ENCODE measurements at places on chromosomes 2 and 18.

- no peak for DNase-seq
These were observed 367.8 kb upstream of the ID2 start for GRCh38 chr2:8314063-8314462.

- DNase-seq = no peak
These were observed 63.2 kb downstream of the POLR1A start for GRCh38 chr2:86042256-86043168.

DNA sequence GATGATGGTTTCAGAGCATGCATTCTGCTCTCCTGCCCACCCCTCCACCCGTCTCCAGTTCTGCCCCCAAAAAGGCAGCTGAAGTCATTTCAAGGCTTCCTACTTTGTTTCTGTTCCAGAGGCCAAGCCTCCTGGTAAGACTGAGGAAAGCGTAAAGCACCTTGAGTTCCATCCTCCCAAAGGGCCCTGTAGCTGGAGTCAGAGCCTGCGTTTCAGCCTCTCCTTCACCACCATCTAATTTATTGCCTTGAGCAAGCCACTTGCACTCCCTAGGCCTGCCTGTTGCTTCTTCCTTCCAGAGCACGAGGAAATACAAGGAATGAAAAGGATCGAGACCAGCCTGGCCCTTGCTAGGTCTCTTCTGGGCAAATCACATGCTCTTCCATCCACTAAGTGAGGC, 244.2 kb upstream of the RAB12 start:
- DNase-seq = no peak

DNA sequence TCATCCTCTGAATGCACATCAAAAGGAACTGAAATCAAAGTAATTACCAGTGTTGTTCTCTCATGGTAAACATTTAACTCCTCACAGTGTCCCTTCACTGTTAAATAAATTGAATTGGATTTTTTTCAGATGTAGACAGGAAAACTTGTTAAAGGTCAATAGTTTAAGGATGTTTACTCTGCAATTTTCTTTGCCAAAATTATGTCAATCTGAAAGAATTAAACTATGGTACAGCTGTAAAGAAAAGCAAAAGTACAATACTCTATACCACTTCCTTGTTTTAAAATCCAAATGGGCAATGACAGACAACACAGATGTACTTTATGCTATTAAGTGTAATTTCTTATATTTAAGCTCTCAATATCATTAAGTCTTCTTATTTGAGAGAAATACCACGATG, 153.2 kb downstream of the WDPCP start:
- no peak for DNase-seq

DNA sequence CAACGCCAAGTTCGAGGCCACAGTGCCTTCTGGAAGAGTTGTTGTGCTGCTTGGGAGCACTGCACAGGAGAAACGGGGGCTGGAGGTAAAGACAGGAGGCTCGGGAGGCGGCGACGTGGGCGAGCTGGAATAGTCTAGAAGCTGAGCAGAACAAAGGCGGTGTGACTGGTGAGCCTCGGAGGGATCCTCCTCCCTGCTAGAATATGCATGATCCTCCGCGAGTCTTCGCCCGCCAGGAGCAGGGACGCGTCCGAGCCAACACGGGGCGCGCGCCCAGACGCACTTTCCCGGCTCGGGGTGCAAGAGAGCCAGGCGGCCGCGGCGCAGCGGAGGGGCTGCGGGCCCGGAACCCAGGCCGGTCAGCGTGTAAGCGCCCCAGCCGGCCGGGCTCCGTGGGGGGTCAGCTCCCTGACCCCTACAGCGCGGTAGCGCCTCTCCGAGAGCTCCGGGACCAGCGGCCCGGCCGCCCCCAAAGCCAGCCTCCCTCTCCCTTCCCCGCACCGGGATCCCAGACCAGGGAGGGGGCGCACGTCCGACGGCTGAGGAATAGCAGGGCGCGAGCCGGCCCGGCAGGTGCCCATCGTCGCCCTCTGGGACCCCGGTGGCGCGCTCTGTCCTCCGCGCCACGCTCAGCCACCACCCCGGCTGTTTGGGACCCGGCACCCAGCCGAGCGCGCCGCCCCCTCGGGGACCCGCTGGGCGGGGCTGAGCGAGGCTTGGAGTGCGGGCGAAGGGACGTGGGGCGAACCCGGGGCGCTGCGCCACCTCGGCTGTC, 62.5 kb downstream of the GNAL start:
- DNase-seq = no peak

DNA sequence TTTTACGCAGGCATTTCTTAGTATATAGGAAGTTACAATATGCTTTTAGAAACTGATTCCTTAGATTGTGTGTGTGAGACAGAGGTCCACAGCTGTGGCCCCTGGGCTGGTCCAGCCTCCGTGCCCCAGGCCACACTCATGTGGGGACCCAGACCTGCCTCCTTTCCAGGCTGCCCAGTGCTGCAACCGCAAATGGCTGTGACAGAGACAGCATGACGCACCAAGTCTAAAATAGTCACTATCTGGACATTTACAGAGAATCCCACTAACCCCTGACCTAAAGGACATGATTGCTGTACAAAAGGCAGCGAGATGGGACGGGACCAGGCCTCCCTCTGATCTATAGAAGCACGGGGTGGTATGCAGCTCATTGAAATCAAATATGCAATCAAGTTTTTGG, 152.2 kb downstream of the TMEM18 start:
- no peak for DNase-seq

- no peak for DNase-seq
These were observed 24.5 kb upstream of the CCDC68 start for GRCh38 chr18:54983791-54984190.

DNA sequence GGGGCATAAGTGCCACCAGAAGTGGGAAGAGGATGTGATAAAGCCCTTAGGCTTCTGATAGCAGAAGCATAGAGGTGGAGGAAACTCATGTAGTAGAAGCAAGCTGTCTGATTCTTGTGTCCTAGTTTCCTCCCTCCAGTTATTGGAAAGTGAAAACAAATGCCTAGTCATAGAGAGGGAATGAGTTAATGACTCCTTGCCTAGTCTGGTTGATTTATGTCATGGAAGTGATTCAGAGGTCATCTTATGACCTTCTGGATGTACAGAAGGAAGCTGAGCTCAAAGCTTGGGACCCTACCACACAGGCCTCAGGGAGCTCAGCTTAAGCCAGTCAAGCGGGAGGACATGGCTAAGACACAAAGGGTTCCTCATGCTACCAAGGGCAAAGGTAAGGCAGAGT, 232.2 kb downstream of the THSD7B start:
- DNase-seq = no peak

DNA sequence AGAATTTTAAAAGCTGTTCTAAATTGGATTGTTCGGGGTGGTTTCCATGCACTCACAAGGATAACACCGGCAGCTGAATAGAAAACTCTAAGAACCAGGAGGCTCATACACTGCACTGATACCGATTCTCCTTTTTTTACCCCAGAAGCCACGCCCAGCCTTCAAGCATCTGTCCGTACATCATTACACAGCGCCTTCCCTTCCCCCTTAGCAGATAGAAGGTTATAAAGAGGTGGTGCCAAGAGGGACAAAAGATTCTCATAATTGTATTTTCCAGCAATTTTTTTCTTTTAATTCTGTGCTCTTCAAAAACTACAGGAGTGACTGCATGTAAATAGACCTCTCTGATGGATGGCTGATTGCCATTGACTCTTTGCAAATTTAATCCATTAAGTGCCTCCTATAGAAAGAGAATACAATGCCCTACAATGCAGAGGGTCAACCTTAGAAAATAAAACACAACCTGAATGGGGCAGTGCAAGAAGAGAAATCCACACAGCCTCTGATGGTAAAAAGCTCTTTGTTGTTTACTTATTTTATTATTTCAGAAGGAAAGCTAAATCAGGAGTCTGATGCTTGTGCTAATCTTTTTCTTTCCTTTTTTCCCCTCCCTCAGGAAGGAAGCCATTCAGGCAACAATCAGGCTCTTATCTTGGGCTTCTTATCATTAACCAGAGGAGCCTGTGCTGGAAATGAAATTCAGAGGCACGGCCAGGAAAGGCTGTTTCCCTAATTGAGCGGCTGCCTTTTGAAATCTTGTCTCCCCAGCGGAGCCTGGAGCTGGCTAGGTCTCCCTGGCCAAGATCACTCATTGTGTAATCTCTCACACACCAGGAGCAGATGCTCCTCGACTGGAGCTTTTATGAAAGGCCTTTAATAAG, 198.9 kb upstream of the NABP1 start:
- no peak for DNase-seq

DNA sequence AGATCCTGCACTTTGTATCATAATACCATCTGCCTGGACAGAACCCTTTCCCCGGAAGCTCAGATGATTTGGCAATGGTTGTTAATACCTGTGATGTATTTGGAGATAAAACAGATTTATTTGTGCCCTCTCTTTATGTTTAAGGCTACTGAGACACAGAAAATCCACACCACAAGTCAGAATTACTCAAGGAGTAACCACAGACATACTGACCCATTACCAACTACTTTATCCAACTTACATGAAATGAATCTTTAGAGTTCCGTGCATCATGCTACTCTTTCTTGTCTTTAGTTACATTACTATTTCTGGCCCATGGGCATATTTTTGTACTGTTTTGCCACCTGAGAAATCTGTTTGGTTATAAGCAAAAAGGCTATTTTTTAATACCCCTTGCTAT, 384.0 kb downstream of the STK39 start:
- no peak for DNase-seq

- DNase-seq = no peak
These were observed 66.3 kb downstream of the NRP2 start for GRCh38 chr2:205748639-205749038.

GRCh38 chr2:192124571-192124970, 70.2 kb downstream of the TMEFF2 start:
- no peak for DNase-seq

GRCh38 chr18:8912348-8913326, 189.9 kb upstream of the NDUFV2 start:
- no peak for DNase-seq

DNA sequence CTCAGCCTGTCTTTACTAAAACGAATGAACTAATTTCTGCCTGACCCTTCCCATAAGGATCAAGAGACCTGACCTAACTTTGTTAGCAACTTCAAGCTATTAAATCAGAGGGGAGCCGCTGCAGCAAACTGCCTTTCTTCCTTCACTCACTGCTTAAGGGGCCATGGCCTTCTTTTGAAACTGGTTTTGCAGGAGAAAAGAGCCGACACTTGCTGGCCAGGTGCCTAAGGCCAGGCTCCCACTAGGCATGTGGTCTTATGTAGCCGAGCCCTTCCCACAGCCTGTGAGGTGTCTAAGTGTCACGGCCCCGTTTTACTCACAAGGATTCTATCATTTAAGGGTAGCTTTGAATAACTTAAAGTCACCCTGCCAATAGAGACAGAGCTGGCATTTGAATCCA, 130.8 kb downstream of the ZNF236 start:
- no peak for DNase-seq

DNA sequence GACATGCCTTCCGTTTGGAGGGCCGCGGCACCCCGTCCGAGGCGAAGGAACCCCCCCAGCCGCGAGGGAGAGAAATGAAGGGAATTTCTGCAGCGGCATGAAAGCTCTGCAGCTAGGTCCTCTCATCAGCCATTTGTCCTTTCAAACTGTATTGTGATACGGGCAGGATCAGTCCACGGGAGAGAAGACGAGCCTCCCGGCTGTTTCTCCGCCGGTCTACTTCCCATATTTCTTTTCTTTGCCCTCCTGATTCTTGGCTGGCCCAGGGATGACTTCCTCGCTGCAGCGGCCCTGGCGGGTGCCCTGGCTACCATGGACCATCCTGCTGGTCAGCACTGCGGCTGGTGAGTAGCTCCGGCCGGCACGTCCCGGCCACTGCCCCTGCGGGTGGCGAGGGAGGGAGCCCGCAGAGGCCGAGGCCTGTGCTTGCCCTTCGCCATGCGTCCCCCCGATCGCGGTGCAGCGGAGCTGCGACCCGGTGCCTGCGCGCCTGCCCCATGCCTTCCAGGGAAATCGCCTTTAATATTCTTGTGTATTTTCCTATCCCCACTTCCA, 1.2 kb downstream of the BMPR2 start:
- no peak for DNase-seq

DNA sequence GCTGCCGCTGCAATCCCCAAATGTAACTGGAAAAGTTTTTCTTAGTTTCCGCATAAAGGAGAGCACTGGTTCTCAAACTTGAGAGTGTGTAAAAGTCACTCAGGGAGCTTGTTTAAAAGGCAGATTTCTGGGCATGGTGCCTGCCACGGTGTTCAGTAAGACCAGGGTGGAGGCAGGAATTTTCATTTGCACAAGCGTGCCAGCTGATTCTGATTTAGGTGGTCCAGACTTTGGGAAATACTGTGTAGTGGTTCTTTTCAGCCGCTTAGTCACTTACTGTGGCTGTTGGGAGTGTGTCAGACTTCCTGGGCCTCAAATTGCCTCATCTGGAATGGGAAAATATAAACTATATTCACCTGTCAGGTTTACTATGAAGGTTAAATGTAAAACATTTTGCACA, 788 bp downstream of the ARMC9 start:
- no peak for DNase-seq

- no peak for DNase-seq
These were observed 104.7 kb upstream of the NOSTRIN start for GRCh38 chr2:168697668-168698121.

DNA sequence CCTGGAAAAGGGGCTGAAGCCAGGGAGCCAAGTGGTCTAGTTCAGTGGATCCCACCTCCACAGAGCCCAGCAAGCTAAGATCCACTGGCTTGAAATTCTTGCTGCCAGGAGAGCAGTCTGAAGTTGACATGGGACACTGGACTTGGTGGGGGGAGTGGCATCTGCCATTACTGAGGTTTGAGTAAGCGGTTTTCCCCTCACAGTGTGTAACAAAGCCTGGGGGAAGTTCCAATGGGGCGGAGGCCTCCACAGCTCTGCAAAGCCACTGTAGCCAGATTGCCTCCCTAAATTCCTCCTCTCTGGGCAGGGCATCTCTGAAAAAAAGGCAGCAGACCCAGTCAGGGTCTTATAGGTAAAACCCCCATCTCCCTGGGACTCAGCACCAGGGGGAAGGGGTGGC, 144.4 kb downstream of the PTPRM start:
- DNase-seq = no peak

DNA sequence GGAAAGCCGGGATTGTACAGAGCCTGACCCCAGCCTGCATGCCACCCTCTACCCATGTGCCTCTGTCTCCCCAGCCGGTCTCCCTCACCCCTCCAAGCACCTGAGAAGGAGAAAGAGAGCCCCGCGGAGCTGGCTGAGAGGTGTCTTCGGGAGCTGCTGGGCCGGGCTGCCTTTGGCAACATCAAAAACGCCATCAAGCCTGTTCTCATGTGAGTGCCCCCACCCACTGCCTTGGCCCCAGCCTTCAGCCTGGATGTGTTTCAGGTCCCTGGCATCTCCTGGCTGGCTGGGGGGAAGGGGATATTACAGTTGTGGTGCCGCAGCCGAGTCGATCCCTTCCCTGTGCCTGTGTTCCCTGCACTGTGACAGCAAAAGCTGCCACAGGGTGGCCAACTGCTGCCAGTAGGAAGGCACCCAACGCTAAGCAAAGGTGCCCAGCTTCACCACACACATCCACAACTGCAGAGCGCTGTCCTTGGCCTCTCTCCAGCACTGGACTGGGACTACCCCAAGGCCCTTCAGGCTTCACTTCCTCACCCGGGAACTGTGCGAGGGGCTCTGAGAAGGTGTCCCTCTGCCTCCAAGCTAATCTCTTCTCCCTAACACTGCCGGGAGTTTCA, 38.4 kb downstream of the POMC start:
- no peak for DNase-seq

GRCh38 chr18:35289293-35289692, 736 bp downstream of the ZSCAN30 start:
- DNase-seq = no peak

GRCh38 chr2:69789772-69790600, 39.5 kb upstream of the GMCL1 start:
- no peak for DNase-seq

All from T-helper 17 cell (primary cell).